ENCODE measurements at places on chromosomes 4 and X.

GRCh38 chr4:76955182-76955581 lies 5.6 kb downstream of the SEPTIN11 start:
- no peak for DNase-seq

DNA sequence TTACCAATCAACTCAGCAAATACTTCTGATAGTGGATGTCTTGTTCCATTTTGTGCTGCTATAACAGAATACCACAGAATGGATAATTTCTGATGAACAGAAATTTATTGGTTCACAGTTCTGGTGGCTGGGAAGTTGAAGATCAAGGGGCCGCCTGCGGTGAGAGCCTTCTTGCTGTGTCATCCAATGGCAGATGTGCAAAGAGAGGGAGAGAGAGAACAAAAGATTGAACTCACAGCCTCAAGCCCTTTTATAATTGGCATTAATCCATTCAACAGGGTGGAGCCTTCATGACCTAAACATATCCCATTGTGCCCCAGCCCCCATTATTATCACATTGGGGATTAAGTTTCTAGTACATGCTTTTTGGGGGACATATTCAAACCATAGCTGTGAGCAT lies 86.1 kb downstream of the ADGRG4 start:
- DNase-seq: no peak

DNA sequence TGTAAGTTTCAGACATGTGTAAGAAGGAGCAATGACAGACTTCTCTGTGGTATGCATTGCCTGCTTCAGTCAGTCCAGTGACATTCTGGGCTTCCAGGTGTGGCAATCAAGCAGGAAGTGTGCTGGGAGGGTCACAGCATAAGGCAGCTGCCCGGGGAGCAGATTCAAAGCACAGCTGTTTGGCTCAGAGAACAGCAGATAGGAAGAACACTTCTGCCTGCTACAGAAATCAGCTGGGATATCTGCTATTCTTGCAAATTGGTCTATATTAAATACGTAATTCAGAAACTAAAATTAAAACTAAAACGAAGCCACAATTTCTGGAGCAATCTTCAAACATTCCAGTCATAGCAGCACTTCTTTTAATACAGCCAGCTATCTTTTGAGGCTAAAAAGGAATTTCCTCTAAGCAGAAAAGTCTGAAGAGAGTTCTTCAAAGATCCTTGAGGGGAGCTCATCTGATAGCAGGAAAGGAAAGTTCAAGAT lies 47.5 kb upstream of the GALNT7 start:
- DNase-seq: peak; percentile 31

DNA sequence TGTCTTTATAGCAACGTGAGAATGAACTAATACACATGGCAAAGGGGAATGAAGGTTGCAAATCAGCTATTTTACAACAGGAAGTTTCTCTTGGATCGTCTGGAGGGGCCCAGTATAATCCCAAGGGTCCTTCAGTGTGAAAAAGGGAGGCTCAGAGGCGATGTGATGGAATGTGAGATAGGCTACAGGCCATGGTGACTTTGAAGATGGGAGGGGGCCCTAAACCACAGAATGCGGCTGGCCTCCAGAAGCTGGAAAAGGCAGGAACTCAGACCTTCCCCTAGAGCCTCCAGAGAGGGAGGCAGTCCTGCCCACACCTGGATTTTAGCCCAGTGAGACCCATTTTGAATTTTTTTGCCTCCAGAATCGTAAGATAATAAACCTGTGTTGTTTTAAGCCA lies 69.4 kb upstream of the PGM2 start:
- DNase-seq: no peak

- no peak for DNase-seq
These were observed 144.0 kb upstream of the NAP1L5 start for GRCh38 chr4:88841635-88842034.

- DNase-seq: no peak
These were observed 95.5 kb upstream of the ZNF518B start for GRCh38 chr4:10552591-10553280.

DNA sequence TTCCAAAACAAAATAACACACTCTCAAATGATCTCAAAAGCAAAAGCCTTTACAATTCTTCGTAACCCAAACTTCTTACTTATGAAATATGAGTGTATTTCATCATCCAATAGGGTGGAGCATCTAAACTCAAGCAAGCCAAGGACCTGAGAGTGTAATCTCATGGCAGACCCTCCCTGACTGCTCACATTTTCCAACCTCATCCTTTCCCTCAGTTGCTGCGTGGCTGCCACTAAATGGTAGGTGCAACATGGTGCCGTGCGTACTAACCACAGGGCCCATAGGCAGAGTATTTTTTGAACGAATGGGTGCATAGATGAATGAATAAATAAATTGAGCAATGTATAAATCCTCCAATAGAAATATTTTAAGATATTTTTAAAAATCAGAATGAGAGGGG lies 45.4 kb downstream of the TTC29 start:
- DNase-seq: no peak

GRCh38 chrX:152937236-152937635 lies 39.4 kb downstream of the ZNF185 start:
- DNase-seq: no peak

- no peak for DNase-seq
These were observed 142.3 kb upstream of the SLIT2 start for GRCh38 chr4:20109391-20109790.

- DNase-seq: peak; percentile 99
These were observed 32.4 kb upstream of the MYOZ2 start for GRCh38 chr4:119103263-119103662.

- no peak for DNase-seq
These were observed 81.7 kb upstream of the ARHGAP24 start for GRCh38 chr4:85393201-85393600.

- peak; percentile 39 for DNase-seq
These were observed 1328.7 kb downstream of the ADGRL3 start for GRCh38 chr4:62528874-62529273.

GRCh38 chr4:111921714-111922113 lies 223.5 kb upstream of the FAM241A start:
- no peak for DNase-seq

DNA sequence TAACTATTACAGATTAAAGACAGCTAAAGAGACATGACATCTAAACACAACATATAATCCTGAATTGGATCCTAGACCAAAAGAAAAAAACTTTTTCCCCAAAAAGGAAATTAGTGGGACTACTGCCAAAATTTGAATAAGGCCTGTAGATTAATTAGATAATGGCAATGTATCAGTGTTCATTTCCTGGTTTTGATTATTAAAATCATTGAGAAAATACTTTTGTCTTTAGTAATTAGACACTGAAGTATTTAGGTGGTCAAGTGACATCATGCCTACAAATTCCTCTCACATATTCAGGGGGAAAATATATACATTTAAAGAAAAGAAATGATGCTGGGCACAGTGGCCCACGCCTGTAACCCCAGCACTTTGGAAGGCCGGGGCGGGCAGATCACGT lies 10.4 kb upstream of the USO1 start:
- no peak for DNase-seq

- no peak for DNase-seq
These were observed 25.0 kb downstream of the GPR174 start for GRCh38 chrX:79169484-79169883.

- DNase-seq: no peak
These were observed 743 bp upstream of the NRK start for GRCh38 chrX:105821471-105822121.

- DNase-seq: no peak
These were observed 13.1 kb downstream of the MOB1B start for GRCh38 chr4:70915036-70915815.

- DNase-seq: peak; percentile 61
These were observed 26.1 kb downstream of the PDGFC start for GRCh38 chr4:156945532-156945931.

- peak; percentile 99 for DNase-seq
These were observed 782.5 kb upstream of the INTU start for GRCh38 chr4:126850286-126850685.

- DNase-seq: peak; percentile 11
These were observed 67.2 kb upstream of the IL15 start for GRCh38 chr4:141569141-141569540.

DNA sequence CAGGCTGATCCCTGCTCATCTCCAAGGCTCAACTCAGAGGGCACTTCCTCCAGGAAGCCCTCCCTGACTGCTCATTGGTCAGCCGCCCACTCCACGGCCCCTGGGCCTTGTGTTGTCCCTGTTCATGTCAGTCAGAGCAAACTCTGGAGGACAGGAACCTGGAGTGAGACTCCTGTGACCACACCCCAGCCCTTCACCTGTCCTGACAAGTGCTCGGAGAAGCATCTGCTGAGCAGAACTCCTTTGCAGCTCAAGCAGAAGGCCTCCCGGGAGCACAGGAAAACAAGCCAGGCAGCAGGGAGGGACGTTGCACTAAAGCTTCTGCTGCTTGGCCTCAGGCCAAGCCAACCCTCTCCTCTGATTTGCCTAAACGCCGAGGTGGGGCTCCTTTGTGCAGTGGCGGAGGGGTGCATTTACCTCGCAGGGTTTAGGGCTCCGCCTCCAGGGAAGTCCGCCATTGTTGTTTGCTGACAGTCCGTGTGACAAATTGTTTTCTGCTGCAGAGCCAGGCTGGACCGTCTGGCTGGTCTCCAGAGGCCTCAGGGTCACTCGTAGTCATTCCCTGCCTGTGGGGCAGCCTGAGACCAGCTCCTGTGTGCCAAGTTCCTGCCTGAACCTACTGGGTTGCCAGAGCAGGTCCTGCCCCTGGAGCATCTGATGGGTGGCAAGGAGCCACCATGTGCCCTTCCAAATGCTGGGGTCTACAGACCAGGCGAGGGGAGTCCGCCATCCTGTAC lies 61.8 kb downstream of the C4orf50 start:
- no peak for DNase-seq

DNA sequence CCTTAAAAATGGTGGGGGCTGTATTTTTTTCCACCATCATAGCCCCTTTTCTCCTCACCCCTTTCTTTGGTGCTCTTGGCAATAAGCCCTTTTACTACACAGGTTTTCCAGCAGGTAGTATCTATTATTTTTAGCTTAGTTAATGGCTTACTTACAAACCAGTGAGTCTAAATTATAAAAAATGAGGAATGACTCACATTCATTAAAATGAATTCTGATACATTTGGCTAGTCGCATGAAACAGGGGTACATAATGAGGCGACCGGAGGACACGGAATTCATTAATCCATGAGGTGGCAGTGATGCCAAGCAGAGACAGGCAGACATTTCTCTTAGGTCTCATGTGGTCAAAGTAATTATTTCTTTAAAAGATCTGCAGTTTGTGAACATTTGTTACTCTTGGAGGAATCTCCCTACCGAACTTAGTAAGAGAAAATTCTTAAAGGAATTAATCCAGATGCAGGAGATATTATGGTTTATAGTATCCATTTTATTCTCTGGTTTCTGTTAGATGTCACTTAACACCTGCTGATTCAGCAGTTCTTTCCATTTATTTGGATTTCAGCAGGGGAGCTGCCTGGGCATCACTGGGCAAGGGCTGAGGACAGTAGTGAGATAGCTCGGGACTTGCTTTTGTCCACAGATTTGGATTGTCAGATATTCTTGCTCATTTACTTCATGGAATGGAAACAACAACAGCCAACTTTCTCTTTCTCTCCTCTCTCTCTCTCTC lies 575.0 kb upstream of the NR3C2 start:
- no peak for DNase-seq

GRCh38 chr4:797066-797465 lies 28.9 kb downstream of the CPLX1 start:
- DNase-seq: no peak

DNA sequence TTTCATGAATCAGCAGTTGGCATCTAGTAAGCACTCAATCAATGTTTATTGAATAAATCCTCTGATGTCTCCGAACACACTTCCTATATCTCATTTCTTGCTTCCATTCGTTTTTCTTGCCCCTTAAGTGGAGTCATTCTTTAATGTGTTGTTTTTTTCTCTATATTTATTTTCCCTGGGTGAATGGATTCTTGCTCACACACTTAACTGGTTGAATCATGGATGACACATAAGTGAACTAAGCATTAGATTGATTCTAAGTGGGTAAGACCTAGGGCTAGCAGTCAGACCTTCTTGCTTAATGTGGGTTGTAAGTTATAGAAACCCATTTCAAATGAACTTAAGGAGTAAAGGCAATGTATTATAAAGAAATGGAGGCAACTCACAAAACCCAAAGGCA lies 111.1 kb downstream of the RTL3 start:
- DNase-seq: peak; percentile 82
